NCI-H1092 (cell line): ENCODE measurements at places on chromosomes 7 and 10.
A peak's percentile ranks its signal among the peaks of the same experiment; 100 is the strongest.

DNA sequence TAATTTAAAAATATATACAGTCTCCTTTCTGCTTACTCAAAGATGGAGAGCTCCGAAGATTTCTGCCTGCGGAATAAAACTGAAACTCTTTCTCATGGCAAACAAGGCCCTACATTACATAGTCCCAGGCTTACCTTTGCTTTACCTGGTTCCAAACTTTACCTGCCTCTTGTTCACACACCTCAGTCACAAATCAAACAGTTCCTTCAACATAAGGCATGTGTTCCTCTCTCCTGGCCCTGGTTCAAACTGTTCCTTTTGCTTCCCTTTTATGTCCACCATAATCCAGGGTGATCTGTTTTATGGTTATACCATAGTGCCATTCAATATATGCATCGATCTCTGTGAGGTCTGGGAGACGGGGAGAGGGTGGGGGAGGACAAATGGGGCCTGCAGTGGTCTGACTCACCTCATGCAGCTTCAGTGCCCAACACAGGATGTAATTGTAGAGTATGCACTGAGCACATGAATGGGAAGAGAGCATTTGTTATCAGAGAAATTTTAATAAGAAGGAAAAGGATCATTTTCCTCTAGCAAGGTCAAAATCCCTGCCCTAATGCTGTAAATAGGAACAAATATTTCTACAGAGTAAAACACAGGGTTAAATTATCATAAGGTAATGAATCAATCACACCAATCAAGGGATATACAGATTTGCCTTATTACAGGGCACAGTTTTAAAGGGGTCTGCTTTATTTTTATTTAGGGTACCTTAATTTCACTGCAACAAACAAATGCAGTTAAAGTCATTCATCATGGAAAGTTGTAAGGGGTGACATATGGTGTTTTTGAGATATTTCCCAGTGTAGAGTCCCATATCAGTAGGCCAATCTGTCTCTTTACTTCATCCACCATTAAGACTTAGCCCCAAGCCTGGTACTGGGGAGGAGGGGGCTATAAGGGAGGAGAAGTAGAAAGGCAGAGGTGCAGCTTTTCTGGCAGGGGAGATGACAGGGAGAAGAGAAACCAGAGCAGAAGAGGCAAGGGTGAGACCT lies 88.8 kb upstream of the PDE1C start:
- DNase-seq, result no peak

DNA sequence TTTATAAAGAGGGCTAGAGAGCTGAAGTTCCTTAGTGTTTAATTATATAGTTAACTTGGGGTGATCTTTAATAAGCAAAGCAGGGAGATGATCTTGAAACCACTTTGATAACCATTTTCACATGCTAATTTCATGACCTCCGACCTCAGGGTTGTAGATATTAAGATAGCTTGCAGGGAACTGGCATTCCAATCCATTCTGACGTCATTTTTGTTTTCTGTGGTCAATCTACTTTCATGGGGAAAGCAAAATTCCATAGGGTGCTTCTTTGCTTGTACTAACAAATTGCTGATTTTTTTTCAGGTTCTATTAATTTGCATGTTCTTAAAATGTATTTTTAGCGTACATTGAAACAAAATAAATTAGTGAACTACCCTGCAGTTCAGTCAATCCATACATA lies 139.3 kb downstream of the CDCA7L start:
- DNase-seq, result no peak

- DNase-seq, result no peak
These were observed 127.6 kb downstream of the DNAJB9 start for GRCh38 chr7:108697254-108697653.

- DNase-seq, result no peak
These were observed 359.8 kb upstream of the KLF6 start for GRCh38 chr10:4144817-4145216.

DNA sequence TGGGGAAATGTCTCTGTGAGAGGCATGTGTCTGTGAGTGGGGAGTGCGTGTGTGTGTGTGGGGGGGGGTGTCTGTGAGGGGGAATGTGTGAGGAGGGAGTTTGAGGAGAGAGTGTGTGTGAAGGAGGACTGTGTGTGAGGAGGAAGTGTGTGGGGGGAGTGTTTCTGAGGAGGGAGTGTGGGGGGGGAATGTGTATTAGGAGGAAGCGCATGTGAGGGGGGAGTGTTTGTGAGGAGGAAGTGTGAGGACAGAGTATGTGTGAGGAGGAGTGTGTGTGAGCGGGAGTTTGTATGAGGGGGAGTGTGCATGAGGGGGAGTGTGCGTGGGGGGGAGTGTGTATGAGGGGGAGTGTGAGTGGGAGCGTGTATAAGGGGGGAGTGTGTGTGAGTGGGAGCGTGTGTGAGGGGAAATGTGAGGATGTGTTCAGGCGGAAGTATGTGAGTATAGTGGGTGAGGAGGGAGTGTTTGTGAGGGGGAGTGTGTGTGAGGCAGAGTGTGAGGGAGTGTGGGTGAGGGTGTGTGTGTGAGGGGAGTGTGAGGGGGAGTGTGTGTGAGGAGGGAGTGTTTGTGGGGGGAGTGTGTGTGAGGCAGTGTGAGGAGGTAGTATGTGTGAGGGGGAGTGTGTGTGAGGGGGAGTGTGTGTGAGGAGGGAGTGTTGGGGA lies 21.8 kb upstream of the PTPRN2 start:
- DNase-seq, result no peak

GRCh38 chr7:55517191-55517633 lies 55.1 kb downstream of the VOPP1 start:
- no peak for DNase-seq

- no peak for DNase-seq
These were observed 1106.2 kb upstream of the LRRN3 start for GRCh38 chr7:109984729-109985128.

DNA sequence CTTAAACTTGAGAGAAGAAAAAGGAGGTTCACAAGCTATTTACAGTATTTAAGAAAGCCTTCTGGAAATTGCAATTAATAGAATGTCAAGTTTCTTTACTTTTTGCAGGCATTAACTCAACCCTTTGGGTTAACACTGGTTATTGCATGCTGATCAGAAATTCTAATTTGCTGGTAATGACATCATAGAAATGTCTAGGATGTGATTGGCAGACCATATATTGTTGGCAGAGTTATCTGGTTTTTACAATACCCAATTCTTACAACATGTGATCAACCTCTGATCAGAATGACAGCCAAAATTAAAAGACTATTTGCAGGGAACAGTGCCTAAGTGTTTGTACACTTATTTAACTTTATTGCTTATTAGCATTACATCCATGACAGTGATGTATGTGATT lies 1.6 kb upstream of the CASD1 start:
- no peak for DNase-seq

- DNase-seq, result no peak
These were observed 2.0 kb downstream of the C10orf105 start for GRCh38 chr10:71717551-71717951.

GRCh38 chr10:129537151-129537550 lies 70.1 kb downstream of the MGMT start:
- DNase-seq, result no peak

- no peak for DNase-seq
These were observed 192.6 kb upstream of the LYZL2 start for GRCh38 chr10:30821994-30822692.

GRCh38 chr7:49775949-49776443 lies 2.6 kb downstream of the VWC2 start:
- no peak for DNase-seq

DNA sequence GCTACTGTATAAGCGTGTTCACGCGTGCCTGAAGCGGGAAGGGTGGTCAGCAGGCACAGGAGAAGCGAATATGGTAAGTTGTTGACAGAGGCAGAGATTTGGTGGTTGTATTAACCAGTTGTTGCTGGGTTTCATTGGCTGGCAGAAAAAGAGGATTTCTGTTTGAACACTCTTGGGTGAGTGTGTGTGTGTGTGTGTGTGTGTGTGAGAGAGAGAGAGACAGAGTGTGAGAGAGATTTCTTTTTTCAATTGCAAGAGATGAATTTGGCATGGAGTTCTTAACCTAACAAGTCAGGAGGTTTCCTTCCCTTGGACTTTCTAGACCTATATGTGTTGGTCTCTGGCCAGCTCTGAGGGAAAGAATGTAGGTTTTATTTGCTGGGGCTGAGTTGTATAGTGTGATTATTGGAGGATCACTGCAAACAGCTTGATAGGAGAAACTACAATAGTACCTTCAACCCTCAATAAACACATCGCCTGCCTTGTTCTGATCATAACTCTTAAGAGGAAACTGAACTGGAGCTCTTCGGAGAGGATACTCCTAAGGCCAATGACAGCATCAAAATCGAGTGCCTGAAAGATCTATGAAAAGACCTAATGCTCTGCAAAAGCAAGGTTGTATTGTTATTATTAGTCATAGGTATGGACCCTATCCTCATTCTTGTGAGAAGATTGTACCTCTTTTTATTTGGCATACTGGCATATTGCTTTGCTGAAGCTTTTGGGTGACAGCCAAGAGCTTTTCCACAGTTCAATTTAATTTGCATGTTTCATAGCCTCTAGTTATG lies 1.2 kb downstream of the MCU start:
- no peak for DNase-seq

DNA sequence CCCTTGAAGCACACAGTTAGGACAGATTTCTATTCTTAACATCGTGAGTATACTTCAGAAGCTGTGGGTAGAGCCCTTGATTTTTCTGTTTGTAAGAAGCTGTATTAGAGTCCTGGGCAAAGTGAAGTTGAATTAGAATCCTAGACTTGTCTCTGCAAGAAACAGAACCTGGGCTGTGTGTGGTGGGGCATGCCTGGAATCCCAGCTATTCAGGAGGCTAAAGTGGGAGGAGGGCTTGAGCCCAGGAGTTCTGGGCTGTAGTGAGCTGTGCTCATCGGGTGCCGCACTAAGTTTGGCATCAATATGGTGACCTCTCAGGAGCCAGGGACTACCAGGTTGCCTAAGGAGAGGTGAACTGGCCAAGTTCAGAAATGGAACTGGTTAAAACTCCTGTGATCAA lies 183.4 kb downstream of the GNAI1 start:
- no peak for DNase-seq

- no peak for DNase-seq
These were observed 214.9 kb downstream of the KCNMA1 start for GRCh38 chr10:77422491-77423338.

DNA sequence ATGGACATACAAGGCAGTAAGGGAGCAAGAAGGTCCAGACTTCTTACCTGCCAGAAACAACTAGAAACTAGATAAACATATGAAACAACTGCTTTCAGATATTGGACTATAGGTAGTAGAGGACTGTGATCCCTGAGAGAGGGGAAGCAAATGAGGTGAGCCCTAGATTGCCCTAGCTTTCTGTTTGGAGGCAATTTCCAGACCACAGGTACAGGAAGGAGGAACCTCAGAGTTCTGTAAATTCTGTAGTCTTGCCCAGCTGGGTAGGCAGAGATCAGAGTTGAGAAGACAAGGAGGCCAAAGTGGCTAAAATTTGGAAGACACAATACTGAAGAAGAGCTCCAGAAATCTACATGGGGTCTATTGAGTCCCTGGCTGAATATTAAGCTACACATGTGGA lies 21.0 kb downstream of the CDK6 start:
- DNase-seq, result no peak

DNA sequence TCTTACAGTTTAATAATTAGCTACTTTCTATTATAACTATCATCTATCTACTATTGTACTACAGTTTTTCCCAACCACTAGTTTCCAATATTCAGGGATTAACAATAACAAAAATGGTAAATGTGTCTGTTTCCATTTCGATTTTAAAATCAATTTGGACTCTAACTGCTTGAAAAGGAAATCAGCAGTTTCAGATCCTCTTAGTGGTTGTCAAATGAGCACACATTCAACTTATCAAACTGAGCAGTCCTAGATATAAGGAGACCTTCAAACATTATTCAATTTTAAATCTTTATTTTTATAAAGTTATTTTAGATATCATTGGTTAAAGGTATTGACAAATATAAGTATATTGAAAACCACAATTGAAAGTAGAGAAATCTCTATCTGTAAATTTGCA lies 46.8 kb upstream of the CD36 start:
- DNase-seq, result no peak

- DNase-seq, result peak; percentile 55
These were observed 9.6 kb upstream of the AGR3 start for GRCh38 chr7:16891338-16891737.

DNA sequence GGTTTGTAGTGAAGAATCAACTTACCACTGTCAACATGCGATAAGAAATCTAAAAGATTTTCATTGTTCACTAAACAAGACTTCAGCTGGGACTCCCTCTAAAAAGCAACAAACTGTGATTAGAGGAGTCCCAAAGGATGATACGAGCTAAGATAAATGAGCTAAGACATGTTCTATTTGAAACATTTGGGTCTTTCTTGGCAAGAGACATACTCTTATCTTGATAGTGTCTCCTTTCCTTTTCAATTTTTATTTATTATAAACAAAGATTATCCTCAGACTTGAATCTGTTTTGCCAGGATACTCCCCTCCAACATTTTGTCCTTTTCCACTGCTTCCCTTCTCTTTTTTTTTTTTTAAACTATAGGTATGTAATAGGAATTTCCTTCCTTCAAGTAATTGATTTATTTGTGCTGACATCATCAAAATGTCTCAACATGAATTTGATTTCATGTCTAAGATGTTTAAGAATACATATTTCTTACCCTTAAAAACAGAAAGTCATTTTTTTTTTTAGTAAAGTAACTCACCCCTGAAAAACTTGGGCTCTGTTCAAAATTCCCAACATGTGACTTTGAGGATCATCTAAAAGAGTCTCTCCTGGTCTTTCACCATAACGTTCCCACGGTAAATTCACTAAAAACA lies 158.4 kb upstream of the NRP1 start:
- DNase-seq, result no peak

DNA sequence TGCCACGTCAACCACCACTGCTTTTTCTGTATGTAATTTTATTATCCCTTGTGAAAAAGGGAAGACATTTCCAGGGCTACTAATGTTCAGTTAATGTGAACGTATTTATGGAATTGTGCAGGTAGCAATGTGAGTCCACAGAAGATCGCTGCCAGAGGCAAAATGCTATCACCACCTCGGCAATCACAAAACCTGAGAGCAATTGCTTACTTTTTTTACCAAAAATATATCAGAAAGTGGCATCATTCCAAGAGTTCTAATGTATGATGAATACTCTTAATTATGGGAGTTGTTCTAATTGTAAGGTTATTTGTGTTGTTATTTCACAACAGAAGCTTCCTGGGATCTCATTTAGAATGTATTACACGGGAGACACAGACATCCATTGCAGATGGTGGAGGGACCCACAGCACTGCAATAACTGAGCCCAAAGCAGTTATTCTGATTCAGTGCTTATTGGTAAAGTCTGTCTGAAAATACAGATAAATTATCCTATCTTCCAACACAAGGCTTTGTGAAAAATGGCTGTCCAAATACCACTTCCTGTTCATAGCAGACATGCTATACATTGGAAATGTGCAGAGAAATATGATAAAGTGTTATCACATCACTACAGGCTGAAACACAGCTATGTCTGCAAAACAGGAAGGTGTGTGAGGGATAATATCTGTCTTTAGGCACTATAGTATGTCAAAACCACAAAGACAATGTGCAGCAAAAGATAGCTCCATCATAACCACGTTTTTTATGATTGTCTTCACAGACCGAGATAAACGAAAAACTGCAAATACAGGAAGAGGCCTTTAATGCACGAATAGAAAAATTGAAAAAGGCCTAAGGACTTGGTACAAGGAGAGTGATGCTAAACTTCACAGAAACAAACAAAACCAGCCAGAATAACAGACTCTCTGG lies 102.7 kb downstream of the CABCOCO1 start:
- DNase-seq, result no peak
